IMR-90 (cell line): ENCODE measurements at places on chromosomes 11 and 22. TPM values are rescaled to one million over a fixed set of nuclear protein-coding genes. Genes with fewer than 3 reads are reported as not detected.
A peak's percentile ranks its signal among the peaks of the same experiment; 100 is the strongest.

Gene H19
- polyA plus RNA-seq: 0.23 and 0.41 TPM in 2 replicates

Gene SLC22A25
- not detected in 2 replicates for polyA plus RNA-seq

Gene ANO3
- 0.01 and 0.02 TPM in 2 replicates for polyA plus RNA-seq

Gene OR5B21
- polyA plus RNA-seq: not detected in 2 replicates

Gene DNAJB13
- polyA plus RNA-seq: 0.10 and 0.48 TPM in 2 replicates

Gene OR8A1
- not detected in 2 replicates for polyA plus RNA-seq

GRCh38 chr11:19597206-19597605, 115.4 kb upstream of the NAV2 start:
- no peaks in the 10 kb centered on the region for H3K36me3 ChIP-seq
- peaks cover 31% of the 10 kb centered on the region for H3K4me1 ChIP-seq
- DNase-seq: peak; percentile 85

GRCh38 chr11:132114185-132114584, 743.8 kb downstream of the NTM start:
- H3K4me3 ChIP-seq: no peak overlapping the region
- no peaks in the 10 kb centered on the region for H3K27me3 ChIP-seq
- H3K4me1 ChIP-seq: peaks cover 7% of the 10 kb centered on the region
- peak; percentile 25 for DNase-seq
- H3K36me3 ChIP-seq: no peaks in the 10 kb centered on the region

GRCh38 chr11:31442086-31442485, 67.3 kb downstream of the IMMP1L start:
- DNase-seq: no peak
- H3K36me3 ChIP-seq: no peaks in the 10 kb centered on the region
- H3K4me1 ChIP-seq: no peaks in the 10 kb centered on the region
- H3K27ac ChIP-seq: no peak overlapping the region

DNA sequence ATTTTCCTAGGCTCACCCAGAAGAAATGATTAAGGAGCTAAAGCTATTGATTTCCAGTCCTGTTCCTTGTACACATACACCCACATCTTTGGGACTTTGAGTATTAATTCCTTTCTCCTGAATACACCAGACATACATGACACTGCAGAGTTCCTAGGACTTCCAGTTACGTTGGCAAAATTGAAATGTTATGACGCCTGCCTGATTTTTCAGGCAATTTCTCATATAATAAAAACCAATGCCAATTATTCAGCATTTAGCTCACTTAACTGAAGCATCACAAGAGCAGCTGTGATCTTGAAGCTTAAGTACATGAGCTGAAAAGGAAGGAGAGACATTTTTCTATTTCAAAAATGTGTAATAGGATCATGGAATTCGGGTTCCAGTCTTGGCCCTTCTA, 4.5 kb downstream of the CLMP start:
- no peak overlapping the region for H3K4me3 ChIP-seq
- peak overlapping the region; percentile 31; the same call in 1 of the 2 replicates for H3K27ac ChIP-seq
- peaks cover 37% of the 10 kb centered on the region for H3K36me3 ChIP-seq
- H3K4me1 ChIP-seq: peaks cover 31% of the 10 kb centered on the region
- no peak for DNase-seq
- no peaks in the 10 kb centered on the region for H3K27me3 ChIP-seq

DNA sequence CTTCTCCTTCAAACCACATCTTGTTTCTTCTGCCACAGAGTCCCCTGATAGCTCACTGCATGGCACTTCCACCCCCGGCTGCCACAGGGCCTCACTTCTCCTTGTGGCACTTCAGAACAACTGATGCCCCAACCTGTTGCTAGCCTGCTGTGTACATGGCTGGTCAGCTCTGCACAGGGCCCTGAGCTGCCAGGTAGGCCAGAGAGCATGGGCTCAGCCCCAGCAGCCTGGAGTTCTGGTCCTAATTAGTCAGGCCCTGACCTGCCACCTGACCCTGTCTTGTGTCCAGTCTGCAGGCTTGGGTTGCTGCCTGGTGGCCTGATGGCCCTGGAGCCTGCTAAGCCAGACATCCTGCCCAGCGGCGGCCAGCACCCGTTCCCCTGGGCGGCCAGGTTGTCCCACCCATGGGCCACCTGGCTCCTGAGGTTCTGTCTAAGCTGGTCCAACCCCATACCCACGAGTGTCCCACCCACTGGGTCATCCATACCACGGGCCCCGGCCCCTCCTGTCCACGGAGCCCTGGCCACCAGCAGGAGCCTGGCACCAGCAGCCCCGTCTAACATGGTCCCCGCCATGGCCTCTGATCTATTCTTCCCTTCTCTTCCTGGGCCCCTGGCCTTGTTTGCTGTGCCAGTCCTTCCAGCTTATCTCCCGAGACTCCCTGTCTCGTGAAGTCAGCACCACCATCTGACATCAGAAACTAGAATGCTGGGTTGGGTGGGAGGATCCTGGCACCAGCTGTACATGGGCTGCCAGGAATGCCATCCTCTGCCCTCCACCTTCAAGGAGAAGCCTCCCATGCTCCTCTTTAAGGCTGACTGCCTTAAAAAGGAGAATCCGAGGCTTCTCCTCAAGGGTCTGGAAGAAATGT, 3.1 kb upstream of the CERK start:
- H3K4me1 ChIP-seq: peaks cover 15% of the 10 kb centered on the region
- no peak for DNase-seq
- H3K4me3 ChIP-seq: no peak overlapping the region
- H3K27me3 ChIP-seq: no peaks in the 10 kb centered on the region
- no peak overlapping the region for H3K27ac ChIP-seq
- H3K36me3 ChIP-seq: no peaks in the 10 kb centered on the region

DNA sequence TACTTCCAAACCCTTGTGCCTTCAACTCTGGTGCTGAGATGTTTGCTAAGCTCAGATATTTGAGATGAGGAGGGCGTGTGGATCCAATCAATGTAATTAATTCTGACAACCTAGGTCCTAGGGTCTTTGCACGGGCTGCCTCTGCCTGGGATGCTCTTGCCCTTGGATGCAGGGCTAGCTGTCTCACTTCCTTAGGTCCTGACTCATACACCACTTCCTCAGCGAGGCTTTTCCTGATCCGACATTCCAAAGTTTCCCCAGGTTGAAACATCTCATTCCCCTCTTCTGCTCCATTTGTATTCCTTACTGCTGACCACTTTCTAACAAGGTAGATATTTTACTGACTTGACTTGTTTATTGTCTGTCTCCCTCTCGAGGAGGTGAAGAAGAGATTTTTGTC, 43.0 kb upstream of the NTM start:
- no peak for DNase-seq
- H3K4me3 ChIP-seq: no peak overlapping the region
- no peaks in the 10 kb centered on the region for H3K27me3 ChIP-seq
- H3K36me3 ChIP-seq: no peaks in the 10 kb centered on the region

GRCh38 chr22:50071432-50072166, 13.5 kb upstream of the TTLL8 start:
- no peaks in the 10 kb centered on the region for H3K36me3 ChIP-seq
- peaks cover 3% of the 10 kb centered on the region; the same call in 1 of the 2 replicates for H3K27me3 ChIP-seq
- no peaks in the 10 kb centered on the region for H3K4me1 ChIP-seq
- H3K27ac ChIP-seq: no peak overlapping the region
- DNase-seq: no peak

DNA sequence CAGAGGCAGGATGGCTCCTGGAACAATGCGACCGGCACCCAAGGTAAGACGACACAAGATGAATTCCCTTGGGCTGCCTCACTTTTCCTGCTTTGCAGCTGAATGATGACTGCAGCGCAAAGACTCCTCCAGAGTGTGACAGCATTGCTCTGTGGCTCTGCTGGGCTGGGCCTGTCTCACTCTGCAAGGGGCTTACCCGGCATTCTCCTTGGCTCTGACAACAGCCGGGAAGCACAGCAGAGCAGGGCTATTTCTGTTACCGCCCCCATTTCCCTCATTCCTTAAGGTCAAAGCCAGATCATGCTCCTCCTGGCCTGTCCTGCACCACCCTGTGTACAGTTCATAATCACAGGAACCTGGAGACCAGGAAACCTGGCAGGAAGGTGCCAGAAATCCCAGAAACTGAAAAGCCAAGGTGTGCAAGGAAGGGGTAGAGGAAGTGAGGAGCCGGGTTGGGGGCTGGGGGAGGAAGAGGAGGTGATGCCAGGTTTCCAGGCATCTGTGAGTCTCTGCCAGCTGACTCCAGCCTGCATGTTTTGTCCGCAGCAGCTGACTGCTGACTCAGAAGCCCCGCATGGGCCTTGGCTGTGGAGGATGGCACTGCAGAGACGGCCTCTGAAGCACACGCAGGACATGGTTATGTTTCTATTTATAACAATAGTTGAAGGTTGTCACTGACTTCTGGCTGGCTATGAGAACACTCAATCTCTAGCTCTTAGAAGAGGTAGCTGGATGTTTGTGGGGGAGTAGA, 113.6 kb downstream of the MICAL3 start:
- peaks cover 17% of the 10 kb centered on the region for H3K4me1 ChIP-seq
- H3K27me3 ChIP-seq: no peaks in the 10 kb centered on the region
- peak; percentile 91 for DNase-seq
- H3K27ac ChIP-seq: peak overlapping the region; percentile 64

- H3K27ac ChIP-seq: no peak overlapping the region
- DNase-seq: no peak
- no peaks in the 10 kb centered on the region for H3K4me1 ChIP-seq
- H3K27me3 ChIP-seq: peaks cover 16% of the 10 kb centered on the region; the same call in 1 of the 2 replicates
- H3K36me3 ChIP-seq: no peaks in the 10 kb centered on the region
Measured at GRCh38 chr11:1162138-1162475, 4.4 kb downstream of the MUC5AC start.

DNA sequence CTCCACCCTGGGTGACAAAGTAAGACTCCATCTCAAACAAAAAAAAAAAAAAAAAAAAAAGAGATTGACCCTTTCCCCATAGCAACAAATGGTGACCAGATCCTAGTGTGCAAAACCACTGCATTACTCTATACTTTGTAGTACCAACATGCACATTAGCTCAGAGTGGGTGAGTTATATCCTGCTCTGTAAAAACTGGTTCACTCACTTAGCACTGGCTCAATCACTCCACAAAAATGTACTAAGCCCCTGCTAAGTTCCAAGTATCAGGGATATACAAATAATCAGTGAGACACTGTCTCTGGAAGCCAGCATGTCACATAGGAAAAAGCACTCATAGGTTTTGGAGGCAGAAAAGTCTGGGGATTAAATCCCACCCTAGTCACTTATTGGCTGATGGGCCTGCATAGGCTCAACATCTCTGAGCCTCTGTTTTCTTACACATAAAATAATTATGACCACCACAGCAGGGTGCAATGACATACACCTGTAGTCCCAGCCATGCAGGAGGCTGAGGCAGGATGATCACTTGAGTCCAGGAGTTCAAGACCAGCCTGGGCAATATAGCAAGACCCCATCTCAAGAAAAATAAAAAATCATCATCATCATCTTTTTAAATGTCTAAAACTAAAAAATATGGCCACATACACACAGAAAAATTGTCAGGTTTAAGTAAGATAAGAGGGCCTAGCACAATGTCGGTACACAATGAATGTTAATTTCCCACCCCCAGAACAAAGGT, 11.9 kb downstream of the FAM168A start:
- H3K36me3 ChIP-seq: no peaks in the 10 kb centered on the region
- H3K4me1 ChIP-seq: no peaks in the 10 kb centered on the region; the same call in 1 of the 2 replicates
- DNase-seq: peak; percentile 90
- no peaks in the 10 kb centered on the region for H3K27me3 ChIP-seq
- no peak overlapping the region for H3K4me3 ChIP-seq

DNA sequence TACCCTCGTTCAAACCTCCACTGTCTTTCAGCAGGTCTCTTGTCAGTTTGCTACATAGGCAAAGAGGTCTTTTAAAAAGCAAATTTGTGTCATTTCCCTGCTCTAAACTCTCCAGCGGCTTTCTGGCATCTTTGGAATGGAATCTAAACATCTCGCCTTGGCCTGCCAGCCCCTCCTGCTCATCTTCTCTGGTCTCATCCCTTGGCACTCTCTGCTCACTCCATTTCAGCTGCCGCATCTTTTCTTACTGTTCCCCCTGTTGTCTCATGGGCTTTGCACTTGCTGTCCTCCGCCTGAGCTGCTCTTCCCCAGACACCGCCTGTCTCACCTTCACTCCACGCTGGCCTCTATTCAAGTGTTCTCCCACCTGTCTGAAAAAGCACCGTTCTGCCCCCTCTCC, 46.6 kb downstream of the BMAL1 start:
- H3K4me1 ChIP-seq: peaks cover 7% of the 10 kb centered on the region
- no peak for DNase-seq
- no peak overlapping the region for H3K27ac ChIP-seq
- H3K4me3 ChIP-seq: no peak overlapping the region

DNA sequence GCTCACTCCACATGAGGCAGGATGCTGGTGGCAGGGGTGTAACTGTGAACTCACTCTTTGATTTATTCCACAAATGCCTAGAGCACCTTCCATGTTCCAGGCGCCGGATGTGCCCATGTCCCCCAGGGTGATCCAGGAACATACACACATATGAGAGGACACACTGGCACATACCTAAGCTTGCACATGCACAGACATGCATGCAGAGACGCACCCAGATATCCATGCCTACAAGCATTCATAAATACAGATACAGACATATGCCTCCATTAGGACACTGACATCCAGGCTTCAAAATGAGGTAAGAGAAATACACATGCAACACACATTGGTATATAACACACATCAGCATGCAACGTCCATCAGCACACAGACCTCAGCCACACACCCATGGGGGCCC, 4.5 kb downstream of the OSM start:
- H3K27ac ChIP-seq: no peak overlapping the region
- H3K4me3 ChIP-seq: no peak overlapping the region
- no peaks in the 10 kb centered on the region for H3K36me3 ChIP-seq
- DNase-seq: no peak
- no peaks in the 10 kb centered on the region; the same call in 1 of the 2 replicates for H3K27me3 ChIP-seq
- peaks cover 6% of the 10 kb centered on the region; the same call in 1 of the 2 replicates for H3K4me1 ChIP-seq

DNA sequence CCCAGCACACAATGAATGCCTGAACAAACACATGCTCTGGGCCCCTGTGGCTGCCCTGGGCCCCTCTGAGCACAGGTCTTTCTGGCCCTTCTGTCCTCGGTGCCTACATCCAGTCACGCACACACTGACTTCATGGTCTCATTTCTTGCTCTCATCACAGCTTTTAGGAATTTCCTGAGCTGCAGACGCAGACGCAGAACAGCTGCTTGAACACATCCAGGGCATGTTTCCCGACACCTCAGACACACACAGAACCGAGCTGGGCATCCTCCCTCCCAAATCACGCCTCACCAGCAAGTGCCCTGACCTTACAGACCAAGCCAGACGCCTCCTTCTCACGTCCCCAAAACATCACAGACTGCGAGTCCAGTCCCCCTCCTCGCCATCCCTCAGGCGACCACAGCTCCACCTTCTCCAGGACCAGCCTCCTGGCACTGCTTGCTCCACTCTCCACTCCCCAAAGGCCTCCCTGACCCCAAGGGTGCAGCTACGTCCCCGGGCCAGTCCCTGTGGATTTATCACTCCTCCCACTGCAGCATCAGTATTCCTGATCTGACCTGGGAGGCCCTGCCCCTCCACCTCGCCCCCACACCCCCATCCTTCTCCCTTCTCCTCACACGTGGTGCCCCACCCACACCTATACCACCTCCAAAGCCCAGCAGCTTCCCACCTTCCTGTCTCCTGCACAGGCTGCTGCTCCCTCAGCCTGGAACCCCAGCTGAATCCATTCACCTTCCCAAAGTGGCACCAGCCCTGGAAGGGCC, 12.9 kb downstream of the SIRT3 start:
- peaks cover 16% of the 10 kb centered on the region for H3K36me3 ChIP-seq
- H3K4me3 ChIP-seq: no peak overlapping the region
- peaks cover 3% of the 10 kb centered on the region; the same call in 1 of the 2 replicates for H3K4me1 ChIP-seq
- no peaks in the 10 kb centered on the region for H3K27me3 ChIP-seq
- DNase-seq: peak; percentile 56

- H3K27ac ChIP-seq: no peak overlapping the region
- H3K4me3 ChIP-seq: no peak overlapping the region
- no peaks in the 10 kb centered on the region; the same call in 1 of the 2 replicates for H3K36me3 ChIP-seq
- peaks cover 12% of the 10 kb centered on the region for H3K27me3 ChIP-seq
- DNase-seq: no peak
Measured at GRCh38 chr11:19237813-19238212, 2.9 kb downstream of the E2F8 start.
